ENCODE measurements at places on chromosomes 7 and 10.

DNA sequence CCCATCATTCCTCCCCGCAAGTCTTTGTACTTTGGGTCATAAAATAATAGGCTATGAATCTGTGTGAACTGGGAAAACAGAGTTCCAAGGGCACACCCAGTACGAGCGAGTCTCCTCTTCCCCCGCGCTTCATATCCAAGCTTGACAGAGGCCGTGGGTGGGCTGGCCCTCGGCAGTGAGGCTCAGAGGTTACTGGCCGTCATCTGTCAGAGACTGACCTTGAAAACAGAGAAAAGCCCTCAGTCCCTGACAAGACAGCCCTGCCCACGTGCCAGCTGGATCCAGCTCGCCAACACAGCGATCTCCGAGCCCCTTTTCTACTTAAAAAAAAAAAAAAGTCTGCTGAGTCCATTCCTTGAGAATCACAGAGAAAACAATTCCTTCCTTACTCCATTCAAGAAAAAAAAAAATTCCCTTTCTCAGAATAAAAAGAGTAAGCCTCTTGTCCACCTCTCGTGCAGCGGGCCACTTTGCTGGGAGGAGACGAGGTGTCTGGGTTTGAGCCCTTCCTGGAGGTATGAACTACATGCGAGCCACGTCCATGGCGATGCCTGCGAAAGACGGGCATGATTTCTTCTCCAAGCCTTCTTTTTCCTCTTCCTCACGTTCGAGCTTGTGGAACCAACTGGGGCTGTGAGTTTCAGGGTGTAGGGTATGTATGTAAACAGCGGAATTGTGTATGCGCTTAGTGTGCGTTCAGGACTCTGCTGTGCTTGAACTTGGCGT lies 744 bp upstream of the BICC1 start:
- DNase-seq: no peak

- DNase-seq: no peak
Observed at GRCh38 chr7:918441-919113, 35.9 kb downstream of the ADAP1 start.

- no peak for DNase-seq
Observed at GRCh38 chr10:24360282-24361127, 151.6 kb downstream of the KIAA1217 start.

- DNase-seq: no peak
Observed at GRCh38 chr10:4121502-4122380, 336.7 kb upstream of the KLF6 start.

- no peak for DNase-seq
Observed at GRCh38 chr7:131321656-131322055, 6.0 kb upstream of the MKLN1 start.

GRCh38 chr7:141012696-141013344 lies 1.9 kb downstream of the MRPS33 start:
- DNase-seq: no peak

- no peak for DNase-seq
Observed at GRCh38 chr10:34578468-34578867, 236.6 kb downstream of the PARD3 start.

GRCh38 chr7:75943864-75944263 lies 28.9 kb downstream of the POR start:
- DNase-seq: no peak

DNA sequence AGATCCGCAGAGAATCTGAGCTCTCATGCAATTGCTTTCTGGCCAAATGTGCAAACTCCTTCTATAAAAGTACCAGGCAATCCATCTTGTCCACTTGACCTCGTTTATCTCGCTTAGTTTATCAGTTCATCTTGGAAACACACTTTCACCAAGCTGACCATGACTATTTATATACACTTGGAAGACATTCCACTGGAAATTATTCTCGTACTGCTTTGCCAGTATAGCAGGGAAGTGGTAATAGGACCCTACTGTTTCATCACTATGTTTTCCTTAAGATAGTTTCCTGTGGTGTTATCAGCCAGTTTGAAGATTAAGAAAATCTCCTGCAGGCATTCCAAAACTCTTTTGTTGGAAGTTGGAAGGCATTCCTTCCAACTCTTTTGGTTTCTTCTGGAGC lies 115.3 kb upstream of the FAM171A1 start:
- no peak for DNase-seq

GRCh38 chr7:47953822-47954221 lies 5.6 kb upstream of the PKD1L1 start:
- no peak for DNase-seq

DNA sequence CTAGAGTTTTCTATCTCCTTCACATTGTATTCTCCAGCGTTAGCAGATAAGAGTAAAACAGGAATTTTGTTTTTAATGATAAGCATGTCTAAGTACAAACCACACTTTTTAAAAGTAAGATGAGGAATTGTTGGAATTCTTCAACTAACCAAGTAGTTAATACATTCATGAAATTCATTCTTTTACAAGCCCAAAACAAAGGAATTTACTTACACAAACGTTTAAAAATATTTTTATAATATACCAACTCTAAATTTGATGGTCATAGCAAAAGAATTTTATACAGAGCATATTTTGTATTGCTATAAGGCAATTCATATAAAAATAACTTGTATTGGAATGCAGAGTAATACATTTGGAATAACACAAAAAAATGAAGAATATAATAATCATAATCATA lies 51.3 kb downstream of the TWIST1 start:
- no peak for DNase-seq

- DNase-seq: no peak
Observed at GRCh38 chr7:152667958-152668357, 8.0 kb downstream of the XRCC2 start.

DNA sequence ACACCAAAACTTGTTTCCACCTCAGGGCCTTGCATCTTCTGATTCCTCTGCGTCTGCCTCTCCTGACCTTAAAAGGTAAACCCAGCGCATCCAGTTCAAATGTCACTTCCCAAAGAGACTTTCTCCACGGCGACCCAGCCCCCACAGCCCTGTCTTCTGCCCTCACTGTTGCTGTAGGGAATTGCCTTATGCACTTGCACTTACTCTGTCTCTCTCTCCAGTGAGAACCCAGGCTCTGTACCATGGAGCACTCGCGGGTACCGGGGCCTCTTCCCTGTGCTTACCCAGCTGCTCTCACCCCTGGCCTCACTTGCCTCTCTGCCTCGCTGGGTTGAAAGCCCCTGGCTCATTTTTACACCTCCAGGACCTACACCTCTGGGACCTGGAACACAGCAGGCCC lies 48.4 kb downstream of the AOC1 start:
- DNase-seq: no peak

GRCh38 chr7:100221231-100221718 lies 1.5 kb downstream of the PVRIG start:
- DNase-seq: no peak

GRCh38 chr7:112395411-112395810 lies 54.8 kb upstream of the IFRD1 start:
- DNase-seq: no peak

GRCh38 chr7:155166673-155167370 lies 96.7 kb downstream of the HTR5A start:
- DNase-seq: peak; percentile 92

- DNase-seq: no peak
Observed at GRCh38 chr7:26989897-26990670, 105.7 kb downstream of the HOXA1 start.

- no peak for DNase-seq
Observed at GRCh38 chr7:117281562-117281961, 41.3 kb downstream of the WNT2 start.

GRCh38 chr7:10537764-10538163 lies 435.9 kb upstream of the PHF14 start:
- DNase-seq: no peak

GRCh38 chr7:2530071-2530987 lies 10.8 kb downstream of the LFNG start:
- DNase-seq: no peak

GRCh38 chr7:7977774-7978173 lies 9.2 kb downstream of the GLCCI1 start:
- no peak for DNase-seq

DNA sequence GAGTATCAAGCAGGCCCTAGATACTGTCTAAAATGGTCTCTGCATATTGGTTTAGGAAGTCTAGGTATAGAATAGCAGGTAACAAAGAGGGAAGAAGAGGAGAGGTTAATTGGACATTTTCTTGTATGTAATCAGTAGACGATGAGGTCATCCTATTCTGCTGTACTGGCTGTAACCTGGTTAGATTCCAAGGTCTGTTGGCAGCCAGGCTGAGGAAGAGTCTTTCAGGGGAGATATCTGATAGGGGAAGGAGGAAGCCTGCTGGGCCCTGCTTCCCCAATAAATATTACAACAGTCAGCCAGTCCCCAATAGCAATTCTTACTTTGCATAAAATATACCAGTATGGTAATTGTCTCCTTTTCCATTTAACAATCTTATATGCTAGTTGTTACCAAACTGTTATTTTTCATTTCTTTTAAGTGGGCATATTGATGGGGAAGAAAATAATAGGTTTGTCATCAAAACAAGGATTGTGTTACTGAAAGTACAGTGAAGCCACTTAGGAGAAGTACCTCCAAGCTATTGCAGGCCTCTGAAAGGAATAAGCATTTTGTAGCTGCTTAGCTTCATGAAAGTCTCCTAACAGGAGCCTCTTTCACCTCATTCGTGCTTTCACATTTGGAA lies 186.4 kb downstream of the LRRC4 start:
- DNase-seq: no peak
